Cardiac atrium fibroblast (primary cell): ENCODE measurements at places on chromosomes 5 and 9. TPM values are rescaled to one million over a fixed set of nuclear protein-coding genes. Genes with fewer than 3 reads are reported as not detected.

SOX30 gene
- not detected in 2 replicates for total RNA-seq

CYLC2 gene
- not detected in 2 replicates for total RNA-seq

SHISAL2B gene
- total RNA-seq = not detected in 2 replicates

DAB2IP gene
- total RNA-seq = 7.6 and 8.6 TPM in 2 replicates

TMC1 gene
- not detected in 2 replicates for total RNA-seq

RASEF gene
- total RNA-seq = not detected in 2 replicates

SPINK1 gene
- total RNA-seq = not detected in 2 replicates

TSLP gene
- total RNA-seq = 0.32 and 0.72 TPM in 2 replicates

LTC4S gene
- 9.9 and 13.9 TPM in 2 replicates for total RNA-seq

TRIM36 gene
- 0.32 TPM in 1 of 2 replicates, not detected in the other for total RNA-seq

TAL2 gene
- total RNA-seq = not detected in 2 replicates

PCDHB11 gene
- total RNA-seq = 0.18 and 0.65 TPM in 2 replicates

COL5A1 gene
- 1,059 and 1,217 TPM in 2 replicates for total RNA-seq

GFRA3 gene
- not detected in 2 replicates for total RNA-seq

ITGA2 gene
- 4.9 and 10.5 TPM in 2 replicates for total RNA-seq

SPATA24 gene
- 1.8 and 6.8 TPM in 2 replicates for total RNA-seq

CER1 gene
- not detected in 2 replicates for total RNA-seq

TAS2R1 gene
- not detected in 2 replicates for total RNA-seq

WNK2 gene
- total RNA-seq = not detected in 2 replicates

FAM221B gene
- total RNA-seq = not detected in 2 replicates

GPSM1 gene
- total RNA-seq = 35.8 and 43.7 TPM in 2 replicates

ALDH1A1 gene
- total RNA-seq = 4.0 and 4.9 TPM in 2 replicates

GLRA1 gene
- total RNA-seq = not detected in 2 replicates

ELOVL7 gene
- 0.16 TPM in 1 of 2 replicates, not detected in the other for total RNA-seq

FOXD4L4 gene
- 0.97 TPM in 1 of 2 replicates, not detected in the other for total RNA-seq

CDC37L1 gene
- 7.2 and 23.5 TPM in 2 replicates for total RNA-seq

CLIC3 gene
- 4.7 and 16.8 TPM in 2 replicates for total RNA-seq

PCDH1 gene
- 14.8 and 18.3 TPM in 2 replicates for total RNA-seq

STPG3 gene
- total RNA-seq = not detected in 2 replicates

ANAPC2 gene
- total RNA-seq = 13.5 and 20.3 TPM in 2 replicates

FAM174A gene
- 10.8 and 20.3 TPM in 2 replicates for total RNA-seq

ECM2 gene
- total RNA-seq = 5.8 and 6.0 TPM in 2 replicates

CDH12 gene
- not detected in 2 replicates for total RNA-seq

CDC20B gene
- total RNA-seq = not detected in 2 replicates

SLC9A3 gene
- 2.4 and 2.9 TPM in 2 replicates for total RNA-seq

SLC22A4 gene
- 1.4 and 5.2 TPM in 2 replicates for total RNA-seq
